ENCODE measurements at places on chromosomes 11 and 22.

DNA sequence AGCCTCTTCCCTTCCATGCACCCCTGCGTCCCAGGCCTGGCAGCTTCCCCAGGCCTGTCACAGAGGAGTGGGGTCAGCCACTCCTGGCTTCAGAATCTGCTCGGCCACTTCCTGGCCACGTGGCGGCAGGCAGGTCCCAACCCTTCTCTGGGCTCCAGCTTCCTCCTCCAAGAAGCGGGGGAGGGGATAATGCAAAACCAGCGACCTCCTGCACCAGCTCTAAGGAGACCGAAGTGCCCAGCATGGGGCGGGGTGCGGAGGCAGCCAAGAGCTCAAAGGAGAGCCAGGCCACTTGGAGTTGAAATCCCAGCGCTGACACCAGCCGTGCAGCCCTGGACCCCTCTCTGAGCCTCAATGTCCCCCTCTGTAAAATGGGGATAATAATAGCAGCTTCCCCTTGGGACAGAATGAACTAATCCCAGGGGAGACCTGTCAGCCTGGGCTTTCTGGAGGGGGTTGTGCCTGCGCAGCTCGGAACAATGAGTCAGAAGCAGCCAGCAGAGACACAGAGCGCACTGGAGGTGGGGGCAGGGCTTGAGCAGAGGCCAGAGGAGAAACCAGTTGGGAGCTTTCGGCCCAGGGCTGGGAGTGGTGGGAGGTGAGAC lies 22.8 kb upstream of the PICK1 start:
- DNase-seq: peak; percentile 68

DNA sequence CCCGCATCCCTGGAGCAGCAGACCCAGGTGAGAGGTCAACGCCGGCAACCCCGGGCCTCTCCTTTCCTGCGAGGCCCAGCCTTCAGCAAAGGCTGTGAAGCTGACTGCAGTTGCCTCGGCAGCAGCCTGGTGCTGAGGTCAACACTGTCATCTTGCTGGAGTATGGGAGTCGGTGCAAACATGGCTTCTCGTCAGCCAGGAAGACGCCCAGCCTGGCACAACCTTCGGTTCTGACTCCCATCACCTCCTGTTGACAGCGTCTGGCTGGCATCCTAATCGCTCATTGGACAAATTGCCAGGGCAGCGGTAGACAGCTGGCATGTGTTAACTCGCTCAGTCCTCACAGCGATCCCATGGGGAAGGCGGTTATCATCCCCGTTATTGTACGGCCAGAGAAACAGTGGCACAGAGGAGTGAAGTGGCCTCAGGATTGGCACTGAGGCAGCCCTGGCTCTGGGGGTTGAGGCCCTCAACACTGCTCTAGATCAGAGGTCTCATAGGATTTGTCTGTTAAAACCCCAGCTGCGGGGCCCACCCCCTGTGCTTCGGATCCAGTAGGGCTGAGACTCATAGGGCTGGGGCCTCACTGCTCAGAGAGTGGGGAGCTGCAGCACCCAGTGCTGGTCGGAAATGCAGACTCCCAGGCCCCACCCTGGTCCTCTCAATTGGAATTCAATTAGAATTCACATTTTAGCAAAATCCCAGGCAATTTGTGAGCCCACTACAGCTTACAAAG lies 39.3 kb upstream of the TP53I11 start:
- DNase-seq: no peak

GRCh38 chr11:87456499-87456898 lies 418.8 kb downstream of the TMEM135 start:
- DNase-seq: no peak

- no peak for DNase-seq
Measured at GRCh38 chr11:96147906-96148486, 195.0 kb downstream of the MAML2 start.

DNA sequence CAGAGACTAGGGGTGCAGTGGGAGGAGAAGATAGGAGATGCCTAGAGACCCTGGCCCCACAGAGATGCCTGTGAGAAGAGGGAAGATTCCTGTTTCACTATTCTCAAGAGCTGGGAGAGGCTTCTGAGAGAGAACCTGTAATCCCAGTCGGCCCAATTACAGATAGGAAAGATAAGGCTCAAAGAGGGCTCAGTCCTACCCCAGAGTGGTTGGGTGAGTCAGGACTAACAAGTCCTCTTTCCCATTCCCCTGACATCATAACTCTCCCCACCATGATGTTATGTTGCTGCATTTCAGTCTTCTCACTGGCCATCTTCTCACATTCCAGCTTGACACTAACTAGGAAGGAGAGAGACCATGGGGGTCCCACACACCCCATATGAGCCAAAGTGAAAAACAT lies 17.9 kb downstream of the ARHGEF12 start:
- no peak for DNase-seq

GRCh38 chr11:104781037-104781436 lies 117.2 kb downstream of the CASP12 start:
- DNase-seq: no peak

DNA sequence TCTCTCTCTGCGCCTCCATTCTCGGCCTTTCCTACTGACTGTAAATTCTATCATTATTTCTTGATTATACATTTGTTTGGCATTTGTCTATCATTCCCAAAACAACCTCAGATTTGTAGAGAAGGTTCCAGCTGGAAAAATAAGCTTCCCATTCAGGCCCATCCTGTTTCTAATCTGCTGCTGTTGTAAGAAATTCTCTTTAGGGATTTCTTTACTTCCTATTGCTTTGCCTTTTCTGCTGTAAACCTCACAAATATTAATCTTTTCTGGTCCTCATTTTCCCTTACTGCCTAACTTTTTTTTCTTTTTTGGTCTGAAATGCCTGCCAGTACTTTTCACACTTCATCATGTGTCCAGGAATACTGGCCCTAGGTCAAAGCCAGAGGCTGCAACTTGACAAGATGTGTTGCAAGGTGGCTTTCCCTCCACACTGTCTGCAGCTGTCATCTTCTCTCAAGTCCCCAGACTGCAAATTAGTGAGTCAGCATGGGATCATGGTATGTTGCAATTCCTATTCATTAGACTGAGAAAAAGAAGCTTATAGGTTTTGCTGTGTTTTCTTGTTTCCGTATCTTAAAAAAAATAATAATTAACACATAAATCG lies 858.7 kb upstream of the CHORDC1 start:
- DNase-seq: no peak

DNA sequence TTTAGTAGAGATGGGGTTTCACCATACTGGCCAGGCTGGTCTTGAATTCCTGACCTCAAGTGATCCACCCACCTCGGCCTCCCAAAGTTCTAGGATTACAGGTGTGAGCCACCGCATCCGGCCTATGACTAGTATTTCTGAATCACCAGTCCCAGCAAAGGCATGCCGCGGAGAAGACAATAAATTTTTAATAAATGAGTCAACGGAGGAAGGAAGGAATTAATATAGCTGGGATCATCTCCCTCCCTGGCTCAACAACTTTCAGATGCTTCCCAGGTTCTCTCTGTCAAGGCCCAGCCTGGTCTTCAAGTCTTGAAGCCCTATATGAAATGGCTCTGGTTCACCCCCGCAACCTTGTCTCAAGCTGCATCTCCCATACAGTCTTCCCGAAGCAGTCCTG lies 45.7 kb downstream of the CYTH4 start:
- DNase-seq: peak; percentile 96

DNA sequence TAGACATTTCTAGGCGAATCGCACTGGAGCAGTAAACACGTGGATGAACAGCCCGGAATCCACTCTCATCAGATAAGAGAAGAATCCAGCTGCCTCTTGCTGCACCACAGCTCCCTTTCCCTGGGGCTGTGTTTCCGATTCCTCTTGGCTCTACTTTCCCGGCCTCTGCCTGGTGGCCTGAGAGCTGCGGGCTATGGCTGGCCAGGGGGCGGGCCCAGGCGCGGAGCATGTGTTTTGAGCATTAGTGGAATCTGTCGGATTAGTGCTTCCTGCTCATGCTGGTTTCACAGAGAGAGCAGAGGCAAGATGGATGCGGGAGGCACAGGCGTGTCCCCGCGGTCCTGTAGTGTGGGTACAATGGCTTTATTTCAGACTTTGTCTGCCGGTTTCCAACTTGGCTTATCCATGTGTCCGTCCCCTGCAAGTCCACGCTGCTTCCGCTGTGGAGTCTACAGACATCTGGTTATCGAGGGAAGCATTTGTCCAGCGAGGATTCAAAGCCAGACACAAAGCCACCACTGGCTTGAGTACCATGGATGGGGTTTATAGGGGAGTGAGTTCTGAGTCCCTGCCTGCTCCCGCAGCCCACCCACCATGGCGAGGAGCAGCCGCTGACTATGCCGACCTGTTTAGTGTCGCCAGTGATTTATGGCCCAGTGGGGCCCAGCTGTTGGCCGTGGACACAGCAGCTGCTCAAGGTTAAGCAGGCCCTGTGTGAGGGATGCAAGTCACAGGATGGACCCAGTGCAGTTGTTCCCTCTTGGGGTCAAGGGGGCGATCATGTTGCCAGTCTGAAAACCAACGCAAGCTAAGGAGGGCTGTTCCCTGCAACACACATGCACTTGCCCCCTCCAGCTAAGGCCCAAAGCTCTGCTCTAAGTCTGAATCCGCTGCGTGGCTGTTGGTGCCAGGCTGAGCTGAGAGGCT lies 43.3 kb upstream of the EP300 start:
- no peak for DNase-seq

DNA sequence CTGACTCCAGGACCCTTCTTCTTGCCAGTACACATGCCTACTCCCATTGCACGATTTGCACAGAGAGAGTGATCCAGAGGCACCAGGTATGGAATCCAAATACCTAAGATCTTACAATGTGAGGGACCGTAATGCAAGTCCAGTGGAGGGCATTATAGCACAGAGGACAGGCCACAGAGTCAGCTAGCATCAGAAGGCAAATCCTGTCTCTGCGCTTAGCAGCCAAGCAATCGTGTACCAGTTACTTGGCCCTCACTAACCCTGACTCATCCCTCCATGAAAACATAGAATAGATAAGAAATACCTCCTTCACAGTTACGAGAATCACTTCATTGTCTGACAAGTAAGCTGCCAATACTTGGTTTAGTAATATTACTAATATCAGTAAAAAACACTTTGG lies 69.7 kb upstream of the SLC6A5 start:
- DNase-seq: no peak

DNA sequence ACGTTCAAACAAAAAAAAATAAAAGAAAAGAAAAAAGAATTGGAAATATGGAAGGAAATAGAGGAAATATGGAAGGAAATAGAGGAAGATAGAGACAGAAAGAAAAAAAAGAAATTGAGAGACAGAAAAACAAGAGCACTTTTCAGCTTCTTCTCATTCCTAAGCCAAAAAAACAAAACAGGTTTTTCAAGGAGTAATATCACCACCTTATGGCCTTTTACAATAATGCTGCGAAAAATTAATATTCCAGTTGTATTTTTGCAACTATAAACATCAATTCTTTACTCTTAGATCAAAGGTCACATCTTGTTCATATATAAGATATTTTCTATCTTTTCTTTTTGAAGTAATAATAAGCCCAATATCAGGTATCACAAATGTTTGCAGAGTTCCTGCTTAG lies 328.3 kb downstream of the FAT3 start:
- DNase-seq: no peak

- no peak for DNase-seq
Measured at GRCh38 chr11:62419943-62420342, 1.1 kb downstream of the SCGB1A1 start.

DNA sequence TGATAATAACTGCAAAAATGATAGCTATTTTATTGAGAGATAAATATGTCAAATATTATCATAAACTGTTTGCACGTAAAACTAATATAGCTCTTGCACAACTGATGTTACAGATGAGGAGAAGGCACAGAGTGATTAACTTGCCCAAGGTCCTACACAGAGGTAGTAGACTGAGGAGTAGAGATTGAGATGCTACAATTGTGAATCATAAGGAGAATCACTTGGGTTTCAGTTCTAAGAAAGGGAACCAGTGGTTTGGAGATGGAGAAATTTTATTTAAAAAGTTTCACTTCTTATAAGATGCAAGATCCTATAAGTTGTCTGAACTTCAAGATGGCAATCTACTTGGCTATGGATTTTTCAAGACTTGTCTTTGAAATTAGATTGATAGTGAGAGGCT lies 224.8 kb upstream of the RAG2 start:
- DNase-seq: no peak

DNA sequence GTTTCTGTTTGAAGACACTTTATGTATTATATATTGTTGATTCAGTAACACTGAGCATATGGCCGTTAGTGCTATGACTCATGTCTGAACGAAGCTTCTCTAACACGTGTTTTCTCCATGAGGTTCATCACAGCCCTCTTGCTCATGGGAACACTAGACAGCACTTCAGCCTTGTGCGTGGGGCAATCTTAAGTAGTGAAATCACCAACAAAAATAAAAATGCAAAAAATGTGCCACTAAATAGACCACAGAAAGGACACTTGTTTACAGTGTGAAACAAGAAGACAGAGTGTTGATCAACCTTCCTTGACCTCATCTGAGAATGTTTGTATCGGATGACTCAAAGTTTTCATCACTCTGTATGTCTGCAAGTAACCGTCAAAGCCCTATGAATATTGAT lies 94.5 kb downstream of the FDX1 start:
- no peak for DNase-seq

GRCh38 chr11:111362887-111363411 lies 16.1 kb downstream of the POU2AF1 start:
- DNase-seq: no peak

GRCh38 chr11:2878782-2879181 lies 6.8 kb downstream of the CDKN1C start:
- no peak for DNase-seq

DNA sequence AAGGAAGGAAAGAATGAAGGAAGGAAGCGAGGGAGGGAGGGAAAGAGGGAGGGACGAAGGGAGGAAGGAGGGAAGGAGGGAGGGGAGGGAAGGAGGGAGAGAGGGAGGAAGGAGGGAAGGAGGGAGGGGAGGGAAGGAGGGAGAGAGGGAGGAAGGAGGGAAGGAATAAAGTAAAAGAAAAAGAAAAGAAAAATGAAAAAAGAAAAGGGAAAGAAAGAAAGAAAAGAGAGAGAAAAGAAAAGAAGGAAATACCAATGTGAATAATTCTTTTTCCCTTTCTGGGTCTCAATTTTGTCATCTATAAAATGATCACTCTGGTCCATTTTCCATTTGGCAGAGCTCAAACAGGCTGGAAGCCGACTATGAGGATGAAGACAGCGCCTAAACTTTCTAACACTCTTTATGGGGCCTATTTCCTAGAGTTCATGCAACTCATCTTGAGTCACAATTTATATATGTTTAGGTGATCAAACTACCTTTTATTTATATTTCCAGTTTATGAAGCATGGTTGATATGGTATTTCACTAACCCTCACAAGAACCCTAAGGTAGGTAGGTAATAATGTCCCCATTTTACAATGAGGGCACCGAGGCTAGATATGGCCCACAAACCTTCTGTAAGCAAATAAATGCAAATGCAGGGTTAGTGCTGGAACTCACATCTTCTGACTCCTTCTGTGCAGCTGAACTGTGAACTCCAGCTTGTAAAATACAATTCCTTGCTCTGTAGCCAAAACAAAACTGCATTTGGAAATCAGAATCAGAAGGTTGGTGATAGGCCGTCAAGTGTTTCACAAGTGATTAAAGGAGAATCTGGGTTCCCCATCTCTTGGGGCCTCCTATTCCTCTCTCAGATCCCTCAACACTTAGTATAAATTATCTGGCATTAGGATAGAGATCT lies 434.3 kb downstream of the ETS1 start:
- no peak for DNase-seq

DNA sequence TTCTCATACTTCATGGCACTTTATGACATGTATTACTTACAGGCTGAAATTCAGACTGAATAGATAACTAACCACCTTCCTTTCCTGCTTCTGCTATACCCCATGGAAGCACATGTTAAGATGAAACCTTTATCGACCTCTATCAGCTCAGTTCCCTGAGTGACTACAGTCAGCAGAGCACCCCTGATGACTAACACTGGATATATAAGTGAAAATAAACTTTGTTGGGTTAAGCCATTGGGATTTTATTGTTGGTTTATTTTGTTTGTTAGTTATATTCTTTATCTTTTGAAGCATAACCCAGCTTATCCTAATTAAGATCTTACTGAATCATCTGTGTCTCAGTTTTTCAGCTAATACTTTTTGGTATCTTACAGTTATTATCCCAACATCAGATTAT lies 23.0 kb upstream of the MAML2 start:
- DNase-seq: no peak

Measured in HCT116 (cell line).